ENCODE measurements at places on chromosomes 12 and 14. TPM values are rescaled to one million over a fixed set of nuclear protein-coding genes. Genes with fewer than 3 reads are reported as not detected.

TEX22 gene
- 0.11 TPM for total RNA-seq

TMCC3 gene
- 11.8 TPM for total RNA-seq

TMED10 gene
- total RNA-seq = 376 TPM

NRXN3 gene
- 0.62 TPM for total RNA-seq

GPX2 gene
- not detected for total RNA-seq

GALNT8 gene
- total RNA-seq = under 0.01 TPM

SYCP3 gene
- 0.11 TPM for total RNA-seq

GALNT6 gene
- 37.9 TPM for total RNA-seq

TMBIM6 gene
- total RNA-seq = 382 TPM

TRIM9 gene
- total RNA-seq = 0.62 TPM

TAS2R8 gene
- not detected for total RNA-seq

DBX2 gene
- not detected for total RNA-seq

CLEC1B gene
- total RNA-seq = not detected

IL22 gene
- not detected for total RNA-seq

SERPINA1 gene
- 0.22 TPM for total RNA-seq

SELPLG gene
- total RNA-seq = 1.00 TPM

ADAM21 gene
- 0.33 TPM for total RNA-seq

DCD gene
- total RNA-seq = not detected

ZC2HC1C gene
- 1.8 TPM for total RNA-seq

BEGAIN gene
- 1.9 TPM for total RNA-seq

EML5 gene
- 0.50 TPM for total RNA-seq

FRMD6 gene
- 478 TPM for total RNA-seq

ASCL1 gene
- total RNA-seq = not detected

TAS2R43 gene
- 5.3 TPM for total RNA-seq

PIP4K2C gene
- total RNA-seq = 16.5 TPM

KRT6A gene
- not detected for total RNA-seq

RHOJ gene
- total RNA-seq = 0.22 TPM

PPM1H gene
- total RNA-seq = 0.22 TPM

GPR162 gene
- 6.0 TPM for total RNA-seq

DNAJC22 gene
- total RNA-seq = 2.6 TPM

FGF6 gene
- total RNA-seq = not detected

DAO gene
- not detected for total RNA-seq

SLC15A4 gene
- 90.0 TPM for total RNA-seq

FAM90A1 gene
- total RNA-seq = 0.11 TPM

MSI1 gene
- total RNA-seq = not detected

IQSEC3 gene
- 0.33 TPM for total RNA-seq

SLCO1B3 gene
- total RNA-seq = not detected

LHX5 gene
- not detected for total RNA-seq

RPGRIP1 gene
- total RNA-seq = not detected

DERA gene
- 75.0 TPM for total RNA-seq

SMOC1 gene
- total RNA-seq = not detected

DNAH10 gene
- total RNA-seq = 0.33 TPM

NEUROD4 gene
- not detected for total RNA-seq

MNAT1 gene
- 54.9 TPM for total RNA-seq

PRB2 gene
- total RNA-seq = not detected

C14orf180 gene
- total RNA-seq = not detected

ZNF605 gene
- 13.9 TPM for total RNA-seq

SOX5 gene
- 18.2 TPM for total RNA-seq

EPS8 gene
- total RNA-seq = 156 TPM

MRPL51 gene
- 108 TPM for total RNA-seq

OR4E2 gene
- total RNA-seq = 0.12 TPM

OASL gene
- total RNA-seq = 0.50 TPM
